Activated T-cell treated with anti-CD3 and anti-CD28 coated beads for 1 hour (primary cell): ENCODE measurements at places on chromosomes 3 and 15.

DNA sequence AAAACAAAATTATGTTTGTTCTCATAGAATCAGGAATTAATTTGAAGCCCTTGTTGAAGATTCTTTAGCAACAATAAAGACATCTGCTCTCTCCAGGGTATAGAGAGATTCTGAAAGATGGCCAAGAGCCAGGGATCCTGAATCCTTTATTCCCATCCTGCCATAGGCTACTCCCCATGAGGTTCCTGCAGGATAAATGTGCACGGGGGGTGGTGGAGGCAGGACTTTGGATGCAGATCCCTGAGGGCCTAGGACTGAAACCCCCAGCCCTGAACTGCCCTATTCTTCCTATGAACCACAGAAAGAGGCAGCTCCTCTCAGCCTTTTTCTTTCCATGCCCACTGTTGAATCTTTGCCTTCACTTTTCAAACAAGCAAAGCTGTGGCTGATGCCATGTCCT, 17.1 kb downstream of the TMEM108 start:
- DNase-seq, result no peak

- DNase-seq, result no peak
These were observed 99.6 kb upstream of the NSMCE3 start for GRCh38 chr15:29369261-29369660.

DNA sequence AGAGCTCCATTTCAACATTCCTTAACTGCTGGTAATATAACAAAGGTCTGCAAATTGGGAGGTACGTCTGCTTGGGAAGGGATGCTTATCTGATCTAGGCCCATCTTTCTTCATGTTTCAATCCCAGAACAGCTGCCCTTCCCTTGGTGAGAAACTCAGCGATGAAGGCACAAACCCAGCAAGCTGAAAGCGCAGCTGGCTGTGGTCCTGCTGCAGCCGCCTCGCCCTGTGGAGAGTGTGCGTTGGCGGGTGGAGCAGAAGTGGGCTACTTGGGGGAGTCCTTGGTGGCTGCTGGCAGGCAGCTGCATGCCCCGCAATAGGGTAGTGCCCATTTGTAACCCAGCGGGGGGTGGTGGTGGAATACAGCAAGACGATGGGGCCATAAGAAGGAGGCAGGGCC, 160.6 kb upstream of the WNT5A start:
- DNase-seq, result no peak

GRCh38 chr15:74626752-74627692, 11.4 kb downstream of the CLK3 start:
- DNase-seq, result no peak

- no peak for DNase-seq
These were observed 47.9 kb downstream of the QTRT2 start for GRCh38 chr3:114104414-114104813.

DNA sequence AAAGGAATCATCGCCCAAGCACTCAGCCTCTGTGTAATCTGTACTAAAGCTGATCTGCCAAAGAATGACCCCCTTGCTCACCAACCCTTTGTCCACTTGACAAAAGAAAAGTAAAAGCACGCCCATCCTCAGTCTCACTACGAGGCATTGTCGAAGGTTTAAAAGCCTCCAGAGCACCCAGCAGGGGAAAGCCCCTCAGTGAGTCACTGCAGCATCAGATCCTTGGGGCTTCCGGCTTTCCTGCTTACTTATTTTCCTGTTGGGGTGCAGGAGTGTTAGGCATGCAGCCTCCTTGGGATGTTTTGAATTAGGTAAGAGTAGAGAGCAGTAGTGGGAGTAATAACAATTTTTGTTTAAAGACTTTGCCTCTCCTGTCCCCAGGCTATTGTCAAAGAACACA, 216.1 kb downstream of the MTHFS start:
- no peak for DNase-seq

DNA sequence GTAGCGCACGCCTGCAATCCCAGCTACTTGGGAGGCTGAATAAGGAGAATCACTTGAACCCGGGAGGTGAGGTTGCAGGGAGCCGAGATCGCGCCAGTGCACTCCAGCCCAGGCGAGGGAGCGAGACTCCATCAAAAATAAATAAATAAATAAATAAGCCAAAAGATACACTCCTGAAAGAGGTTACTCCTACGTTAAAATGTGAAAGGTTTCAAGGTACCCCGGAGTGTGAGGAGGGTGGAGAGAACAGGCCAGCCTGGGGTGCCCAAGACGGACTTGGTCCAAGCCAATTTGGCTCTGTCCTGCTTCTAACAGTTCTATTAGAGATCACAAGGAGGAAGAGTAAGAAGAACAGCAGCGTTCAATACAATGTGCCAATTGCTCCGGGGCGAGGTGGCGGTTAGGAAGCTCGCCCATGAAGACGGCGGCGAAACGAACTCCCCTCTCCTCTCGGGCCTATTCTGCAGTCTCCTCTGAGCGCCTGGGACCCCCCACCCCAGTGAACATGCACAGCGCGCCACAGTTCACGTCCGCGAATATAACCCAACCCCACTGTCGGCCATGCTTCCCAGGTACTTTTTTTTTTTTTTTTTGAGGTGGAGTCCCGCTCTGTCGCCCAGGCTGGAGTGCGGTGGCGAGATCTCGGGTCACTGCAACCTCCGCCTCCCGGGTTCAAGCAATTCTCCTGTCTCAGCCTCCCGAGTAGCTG, 942 bp downstream of the ELP6 start:
- DNase-seq, result no peak

- no peak for DNase-seq
These were observed 51.8 kb upstream of the PLXND1 start for GRCh38 chr3:129658110-129658843.

DNA sequence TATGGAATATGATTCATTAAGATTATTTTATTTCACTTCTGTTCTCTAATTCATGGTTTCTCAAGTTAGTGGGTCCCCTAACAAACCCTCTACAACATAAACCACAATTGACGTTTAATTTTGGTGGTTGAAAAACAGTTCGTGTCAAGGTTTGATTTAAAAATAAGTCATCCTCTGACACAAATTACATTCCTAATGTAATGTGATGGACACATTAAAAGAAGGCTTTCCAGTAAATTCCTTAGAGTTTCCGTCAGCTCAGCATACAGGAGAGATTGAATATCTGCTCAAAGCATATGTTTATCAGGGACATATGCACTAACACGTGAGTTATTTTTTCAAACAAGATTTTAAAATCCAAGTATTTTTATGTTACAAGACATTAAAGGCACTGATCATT, 626.5 kb upstream of the ADAMTS9 start:
- DNase-seq, result no peak

- no peak for DNase-seq
These were observed 5.9 kb downstream of the FLNB start for GRCh38 chr3:58013973-58014649.

DNA sequence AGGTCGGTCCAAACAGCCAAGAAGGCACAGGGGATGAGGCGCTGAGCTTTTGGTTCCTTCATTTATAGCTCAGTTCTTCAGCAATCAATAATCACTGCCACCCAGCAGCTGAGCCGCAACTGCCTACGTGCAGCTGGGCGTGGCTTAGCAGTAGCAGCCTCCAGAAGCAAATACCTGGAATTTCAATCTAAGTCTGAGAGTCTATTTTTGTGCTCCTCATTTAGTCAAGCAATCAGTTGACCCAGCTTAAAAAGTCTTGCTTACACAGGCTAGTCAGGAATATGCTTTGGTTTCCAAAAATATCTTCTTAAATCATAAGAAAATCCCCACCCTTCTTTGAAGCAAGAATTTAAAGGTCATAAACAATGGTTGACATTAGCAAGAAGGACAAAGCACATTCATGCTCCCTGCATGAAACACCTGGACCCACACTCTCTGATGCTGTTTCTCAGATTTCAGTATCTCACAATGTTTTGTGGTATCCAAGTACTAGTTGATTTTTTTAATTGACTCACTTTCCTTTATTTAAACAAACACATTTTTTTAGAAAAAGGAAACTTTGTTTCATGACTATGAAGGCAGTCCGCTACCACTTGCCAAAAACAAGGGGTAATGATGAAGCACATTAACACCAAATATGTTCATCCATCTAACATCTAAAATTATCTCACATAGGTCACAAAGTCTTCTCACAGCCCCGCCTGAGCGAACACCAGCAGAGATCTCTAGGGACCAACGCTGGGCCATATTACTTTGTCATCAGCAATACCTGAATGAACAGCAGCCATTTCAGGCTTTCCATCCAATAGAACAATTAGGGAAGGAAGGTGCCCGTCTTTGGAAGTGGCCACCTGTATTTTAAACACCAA, 106.1 kb downstream of the OXNAD1 start:
- DNase-seq, result no peak

DNA sequence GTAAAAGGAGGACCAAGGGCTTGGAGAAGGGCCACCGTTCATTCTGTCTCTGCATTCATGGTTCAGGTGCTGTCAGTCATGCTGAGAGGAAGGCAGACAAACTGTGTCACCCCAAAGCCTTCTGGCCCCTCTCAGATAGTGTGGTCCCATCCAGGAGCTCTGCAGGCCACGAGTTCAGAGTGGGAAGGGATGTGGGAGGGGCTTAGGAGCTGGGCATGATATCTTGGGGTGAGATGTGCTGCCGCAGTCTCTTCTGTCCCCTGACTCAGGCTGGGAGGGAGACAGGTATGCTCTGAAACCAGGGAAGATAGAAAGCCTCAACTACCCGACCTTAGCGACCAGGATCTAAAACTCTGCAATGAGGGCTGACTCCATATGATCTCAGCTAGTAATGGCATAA, 19.6 kb upstream of the MYO1E start:
- DNase-seq, result no peak

- no peak for DNase-seq
These were observed 171.0 kb upstream of the RARB start for GRCh38 chr3:25257026-25257425.

DNA sequence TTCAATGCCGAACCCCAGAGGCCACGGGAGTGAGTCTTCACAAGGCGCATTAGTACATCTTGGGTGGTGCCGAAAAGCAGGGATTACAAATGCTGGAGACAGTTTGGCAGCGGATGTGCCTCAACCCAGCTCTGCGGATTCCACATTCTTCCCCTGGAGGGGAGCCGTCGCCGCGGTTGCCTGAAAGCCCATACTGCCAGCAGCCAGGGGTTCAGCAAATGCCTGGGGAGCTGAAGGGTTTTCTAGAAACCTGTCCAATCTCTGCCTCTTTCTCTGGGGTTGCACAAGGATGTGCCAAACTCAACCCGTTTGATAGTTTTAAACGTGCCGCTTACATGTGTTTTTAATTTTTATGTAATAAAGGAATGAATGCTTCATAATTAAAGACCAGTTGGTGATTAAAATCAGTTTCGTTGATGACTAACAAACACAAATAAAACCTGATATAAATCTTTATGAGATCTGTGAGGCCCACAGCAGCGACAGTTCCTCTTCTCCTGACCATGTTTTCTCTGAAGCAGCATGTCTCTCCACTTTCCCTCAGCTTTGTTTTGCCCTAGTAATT, 74.6 kb upstream of the LEKR1 start:
- no peak for DNase-seq

DNA sequence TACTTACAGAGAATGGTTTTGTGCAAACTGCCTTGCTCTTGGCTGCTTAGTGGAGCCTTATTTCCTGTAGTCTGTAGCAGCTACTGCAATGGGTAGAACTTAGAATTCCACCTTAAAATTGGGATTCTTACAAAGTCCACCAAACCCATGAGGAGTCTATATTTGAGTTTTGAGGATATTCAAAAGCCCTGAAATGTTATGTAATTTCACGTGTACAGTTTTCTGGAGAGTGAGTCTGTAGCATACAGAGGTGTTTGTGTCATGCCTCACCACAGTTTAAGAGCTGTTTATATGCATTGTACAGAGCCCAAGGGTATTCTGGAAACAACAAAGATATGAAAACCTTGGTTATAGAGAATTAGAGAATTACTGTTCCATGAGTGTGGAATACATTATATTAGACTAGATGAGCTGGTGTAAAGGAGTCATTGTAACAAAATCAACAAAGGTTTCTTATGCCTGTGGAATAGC, 114.4 kb downstream of the MBNL1 start:
- no peak for DNase-seq

DNA sequence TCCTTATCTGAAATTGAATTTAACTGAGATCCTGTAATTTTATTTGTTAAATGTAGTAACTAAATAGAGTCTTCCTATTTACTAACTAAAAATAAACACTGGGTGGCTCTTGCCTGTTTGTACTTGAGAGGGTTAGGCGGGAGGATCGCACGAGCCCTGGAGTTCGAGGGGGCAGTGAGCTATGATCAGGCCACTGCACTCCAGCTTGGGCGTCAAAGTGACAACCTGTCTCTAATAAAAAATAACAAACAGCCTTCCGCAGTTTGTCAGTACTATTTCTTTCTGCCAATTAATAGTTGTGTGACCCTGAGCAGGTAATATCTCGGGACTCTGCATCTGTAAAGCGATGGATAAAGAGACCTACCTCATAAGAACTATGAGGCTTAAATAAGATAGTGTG, 768 bp upstream of the PDE12 start:
- DNase-seq, result no peak

DNA sequence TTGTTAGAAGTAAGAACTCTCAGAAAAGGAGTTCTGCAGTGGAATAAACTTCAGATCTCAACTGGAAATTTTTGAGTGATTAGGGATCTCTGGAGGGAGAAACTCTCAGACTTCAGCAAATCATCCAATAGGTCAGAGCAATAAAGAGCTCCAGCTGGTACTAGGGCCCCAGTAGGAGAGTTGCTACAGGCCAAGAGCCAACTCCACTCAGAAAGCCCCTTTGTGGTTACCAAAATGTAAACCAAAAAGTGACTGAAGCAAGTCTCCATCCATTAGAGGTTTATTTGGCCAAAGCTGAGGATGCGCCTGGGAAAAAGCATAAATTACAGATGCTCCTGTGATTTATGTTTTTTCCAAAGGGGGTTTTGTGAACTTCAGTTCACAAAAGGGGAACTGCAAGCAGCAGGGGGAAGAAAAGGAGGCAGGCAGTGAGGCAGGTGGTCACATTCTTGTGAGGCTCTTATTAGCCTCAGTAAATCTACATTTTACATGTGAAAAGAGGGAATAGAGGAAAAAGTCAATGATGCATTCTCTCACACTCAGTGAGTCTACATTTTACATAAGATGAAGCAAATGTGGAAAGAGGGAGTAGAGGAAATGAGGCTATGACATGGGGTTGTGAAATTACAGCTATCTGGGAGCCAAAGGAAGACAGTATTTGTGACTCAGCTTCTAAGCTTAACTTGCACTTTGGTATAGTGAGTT, 92.4 kb upstream of the DAZL start:
- DNase-seq, result no peak

GRCh38 chr3:130242850-130243569, 102.5 kb upstream of the COL6A5 start:
- no peak for DNase-seq

- DNase-seq, result no peak
These were observed 24.6 kb downstream of the ITGA11 start for GRCh38 chr15:68407141-68407885.

DNA sequence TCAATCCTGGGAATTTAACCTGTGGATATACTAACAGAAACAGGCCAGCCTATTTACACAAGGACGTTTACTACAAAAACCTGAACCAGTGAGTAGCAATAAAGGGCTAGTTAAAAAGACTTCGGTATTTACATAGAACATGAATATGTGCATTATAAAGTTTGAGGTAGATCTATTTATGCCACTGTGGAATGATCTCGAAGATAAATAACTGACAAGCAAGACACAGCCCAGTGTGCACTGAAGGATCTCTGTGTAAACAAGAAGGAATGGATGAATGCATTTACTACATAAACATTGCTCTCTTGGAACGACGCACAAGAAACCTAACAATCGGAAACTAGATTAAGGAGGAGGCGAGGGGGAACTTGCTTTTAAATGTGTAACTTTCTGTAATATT, 132.0 kb upstream of the NSMCE3 start:
- no peak for DNase-seq

- DNase-seq, result no peak
These were observed 901 bp upstream of the NMB start for GRCh38 chr15:84658788-84659411.
